ENCODE measurements at places on chromosomes 12 and 14. TPM values are rescaled to one million over a fixed set of nuclear protein-coding genes. Genes with fewer than 3 reads are reported as not detected.

The KITLG gene
- 11.4 TPM for total RNA-seq

The ENDOU gene
- not detected for total RNA-seq

The PIWIL1 gene
- total RNA-seq = not detected

The IFI27 gene
- total RNA-seq = 6.8 TPM

The E2F7 gene
- total RNA-seq = 0.44 TPM

The ACVRL1 gene
- 187 TPM for total RNA-seq

The MIP gene
- not detected for total RNA-seq

The KRT73 gene
- total RNA-seq = not detected

The NR1H4 gene
- total RNA-seq = not detected

The LPAR5 gene
- not detected for total RNA-seq

The TSHR gene
- not detected for total RNA-seq

The ZDHHC22 gene
- not detected for total RNA-seq

The HOXC10 gene
- not detected for total RNA-seq

The ACTR6 gene
- total RNA-seq = 10.1 TPM

The ALDH1L2 gene
- total RNA-seq = 53.7 TPM

The ZFHX2 gene
- total RNA-seq = not detected

The NCAPD2 gene
- total RNA-seq = 85.5 TPM

The PIANP gene
- total RNA-seq = not detected

The MYBPC1 gene
- not detected for total RNA-seq

The EIF2S3B gene
- total RNA-seq = 0.29 TPM

The KLRB1 gene
- total RNA-seq = not detected

The RASSF9 gene
- total RNA-seq = 3.7 TPM

The RPGRIP1 gene
- not detected for total RNA-seq

The SLC25A47 gene
- not detected for total RNA-seq

The P2RX2 gene
- total RNA-seq = not detected

The ANKS1B gene
- 10.9 TPM for total RNA-seq

The ABHD12B gene
- not detected for total RNA-seq

The MYH6 gene
- not detected for total RNA-seq

The FOXJ2 gene
- 10.3 TPM for total RNA-seq

The CIROP gene
- total RNA-seq = 0.83 TPM

The DIO2 gene
- total RNA-seq = 5.8 TPM

The ANO2 gene
- 0.05 TPM for total RNA-seq

The GRIP1 gene
- not detected for total RNA-seq

The CIDEB gene
- total RNA-seq = 1.7 TPM

The PWP1 gene
- total RNA-seq = 69.1 TPM

The SSPN gene
- total RNA-seq = 7.2 TPM

The B3GNT4 gene
- not detected for total RNA-seq

The KCNC2 gene
- total RNA-seq = not detected

The TAS2R9 gene
- total RNA-seq = not detected

The MTERF2 gene
- total RNA-seq = 2.7 TPM

The PLEKHG7 gene
- 0.06 TPM for total RNA-seq

The SLC10A1 gene
- total RNA-seq = not detected

The KRT82 gene
- not detected for total RNA-seq

The KRT77 gene
- total RNA-seq = not detected

The COX8C gene
- not detected for total RNA-seq

The GNB3 gene
- total RNA-seq = 0.20 TPM

The EMC9 gene
- total RNA-seq = 8.3 TPM

The KRT78 gene
- not detected for total RNA-seq

The KRT5 gene
- total RNA-seq = 0.78 TPM

The TBX5 gene
- total RNA-seq = 1.2 TPM

The DTX1 gene
- total RNA-seq = 2.5 TPM

The RDH5 gene
- 34.8 TPM for total RNA-seq

The RND1 gene
- 0.39 TPM for total RNA-seq

The GLS2 gene
- total RNA-seq = not detected

All from cardiac ventricle fibroblast (primary cell).